ENCODE measurements at places on chromosomes 11 and 22.

DNA sequence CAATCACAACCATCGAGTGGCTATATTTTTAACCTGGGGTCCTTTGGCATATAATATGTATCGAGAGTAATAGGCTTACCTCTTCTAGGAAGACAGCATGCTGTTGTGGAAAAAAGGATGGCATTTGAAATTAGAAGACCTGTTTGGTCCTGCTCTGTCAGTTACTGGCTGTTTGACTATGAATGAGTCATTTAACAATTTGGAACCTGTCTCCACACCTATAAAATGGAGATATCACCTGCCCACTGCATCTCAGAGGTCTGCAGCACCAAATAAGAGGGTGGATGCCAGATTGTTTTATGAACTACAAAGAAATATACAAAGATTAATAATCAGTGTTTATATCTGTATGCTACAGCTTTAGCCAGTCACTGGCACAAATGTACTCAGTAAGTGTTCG, 60.8 kb downstream of the SLC25A17 start:
- DNase-seq: no peak

DNA sequence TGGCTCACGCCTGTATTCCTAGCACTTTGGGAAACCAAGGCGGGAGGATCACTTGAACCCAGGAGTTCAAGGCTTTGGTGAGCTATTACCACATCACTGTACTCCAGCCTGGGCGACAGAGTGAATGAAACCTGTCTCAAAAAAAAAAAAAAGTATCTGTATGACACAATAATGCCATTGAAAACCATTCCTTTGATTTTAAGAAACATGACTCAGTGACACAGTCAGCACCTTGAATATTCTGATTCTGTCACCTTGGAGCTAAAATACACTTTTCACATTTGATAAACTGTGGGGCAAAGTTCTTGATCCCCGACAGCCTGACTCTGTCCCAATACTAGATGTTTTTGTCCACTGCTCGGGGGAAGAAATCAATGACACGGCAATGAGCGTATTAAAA, 16.7 kb upstream of the ELFN2 start:
- DNase-seq: no peak

- no peak for DNase-seq
Measured at GRCh38 chr11:9774591-9775397, 110.9 kb downstream of the SWAP70 start.

GRCh38 chr11:41836431-41836830, 377.0 kb upstream of the LRRC4C start:
- DNase-seq: no peak

DNA sequence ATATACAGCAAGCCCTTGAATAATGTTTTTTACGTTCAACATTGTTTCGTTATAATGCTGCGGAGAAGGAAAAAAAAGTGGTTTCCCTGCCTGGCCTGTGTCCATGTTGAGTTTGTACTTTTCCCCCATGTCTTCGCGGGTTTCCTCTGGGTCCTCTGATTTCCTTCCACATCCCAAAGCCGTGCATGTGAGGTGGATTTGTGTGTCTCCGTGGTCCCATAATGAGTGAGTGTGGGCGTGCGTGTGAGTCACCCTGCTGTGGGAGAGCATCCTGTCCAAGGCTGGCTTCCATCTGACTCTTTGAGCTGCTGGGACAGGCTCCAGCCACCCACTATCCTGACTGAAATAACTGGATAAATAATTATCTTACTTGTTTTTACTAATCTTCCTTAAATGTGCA, 29.6 kb upstream of the SNX19 start:
- no peak for DNase-seq

- no peak for DNase-seq
Measured at GRCh38 chr11:61357233-61357893, 4.3 kb downstream of the CYB561A3 start.

GRCh38 chr11:74256378-74257133, 54.9 kb downstream of the P4HA3 start:
- no peak for DNase-seq

GRCh38 chr11:35380603-35381002, 38.8 kb downstream of the SLC1A2 start:
- DNase-seq: no peak

GRCh38 chr22:39179841-39180335, 27.4 kb upstream of the CBX7 start:
- DNase-seq: peak; percentile 11

DNA sequence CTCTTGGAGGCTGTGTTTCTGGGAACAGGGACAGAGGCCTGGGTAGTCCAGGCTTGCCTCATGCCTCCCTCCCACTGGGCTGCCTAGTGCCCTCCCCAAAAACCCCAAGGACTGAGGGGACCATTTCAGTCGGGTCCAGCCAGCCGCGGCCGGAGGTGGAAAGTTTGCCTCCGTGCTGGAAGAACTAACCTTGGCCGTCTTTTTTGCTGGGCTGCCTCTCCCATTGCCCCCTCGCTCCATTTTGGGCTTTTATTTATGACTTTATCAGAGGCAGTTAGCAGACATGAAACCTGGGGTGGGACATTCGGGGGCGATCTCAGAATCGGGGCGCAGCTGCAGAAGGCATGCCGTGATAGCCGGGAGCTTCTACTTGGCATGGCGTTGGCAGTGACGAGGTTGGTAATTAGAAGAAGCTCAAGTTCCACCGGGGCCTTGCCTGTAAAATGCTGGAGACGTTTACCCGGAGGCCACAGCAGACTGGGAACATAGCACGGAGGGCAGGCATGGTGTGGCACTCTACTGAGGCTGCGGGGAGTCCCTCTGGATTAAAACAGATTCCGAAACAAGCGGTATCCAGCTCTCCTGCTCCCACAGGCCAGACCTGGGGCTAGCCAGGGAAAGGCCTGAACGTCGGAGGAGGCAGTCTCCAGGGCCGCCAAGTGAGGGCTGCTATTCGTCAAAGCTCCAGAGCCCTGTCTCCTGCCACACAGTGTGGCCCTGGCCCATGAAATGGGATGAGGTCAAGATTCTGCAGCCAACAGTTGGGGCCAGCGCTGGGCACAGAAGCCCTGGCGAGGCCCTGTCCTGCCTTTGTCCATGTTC, 76.4 kb upstream of the PPARA start:
- no peak for DNase-seq

DNA sequence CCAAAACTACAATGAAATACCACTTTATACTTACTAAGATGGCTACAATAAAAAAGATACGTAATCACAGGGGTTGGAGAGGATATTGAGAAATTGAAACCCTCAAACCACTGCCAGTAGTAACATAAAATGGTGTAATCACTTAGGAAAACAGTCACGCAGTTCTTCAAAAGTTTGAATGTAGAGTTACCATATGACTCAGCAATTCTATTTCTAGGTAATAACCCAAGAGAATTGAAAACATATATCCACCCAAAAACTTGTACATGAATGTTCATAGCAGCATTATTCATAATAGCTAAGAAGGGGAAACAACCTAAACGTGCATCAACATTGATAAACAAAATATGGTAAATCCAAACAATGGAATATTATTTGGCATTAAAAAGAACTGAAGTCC, 24.4 kb upstream of the PSMA1 start:
- no peak for DNase-seq

DNA sequence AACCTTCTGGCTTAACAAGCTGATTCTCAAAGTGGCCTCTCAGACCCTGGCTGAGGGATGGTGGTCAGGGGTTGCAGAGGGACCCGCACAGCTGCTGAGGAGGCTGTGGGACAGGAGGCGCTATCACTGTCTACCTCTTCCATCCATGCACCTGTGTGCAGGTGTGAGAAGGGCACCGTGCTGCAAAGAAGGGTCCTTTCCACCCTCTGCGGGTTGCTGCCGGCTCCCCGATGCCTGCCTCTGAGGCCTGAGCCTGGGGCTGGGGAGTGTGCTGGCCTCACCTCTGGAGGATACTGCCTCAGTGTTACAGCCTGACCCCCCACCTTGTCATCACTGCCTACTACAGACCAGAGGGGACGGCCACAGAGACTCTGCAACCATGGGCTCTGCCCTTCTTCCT, 66.1 kb upstream of the B3GAT1 start:
- DNase-seq: no peak

- no peak for DNase-seq
Measured at GRCh38 chr11:122938557-122938956, 43.1 kb downstream of the BSX start.

DNA sequence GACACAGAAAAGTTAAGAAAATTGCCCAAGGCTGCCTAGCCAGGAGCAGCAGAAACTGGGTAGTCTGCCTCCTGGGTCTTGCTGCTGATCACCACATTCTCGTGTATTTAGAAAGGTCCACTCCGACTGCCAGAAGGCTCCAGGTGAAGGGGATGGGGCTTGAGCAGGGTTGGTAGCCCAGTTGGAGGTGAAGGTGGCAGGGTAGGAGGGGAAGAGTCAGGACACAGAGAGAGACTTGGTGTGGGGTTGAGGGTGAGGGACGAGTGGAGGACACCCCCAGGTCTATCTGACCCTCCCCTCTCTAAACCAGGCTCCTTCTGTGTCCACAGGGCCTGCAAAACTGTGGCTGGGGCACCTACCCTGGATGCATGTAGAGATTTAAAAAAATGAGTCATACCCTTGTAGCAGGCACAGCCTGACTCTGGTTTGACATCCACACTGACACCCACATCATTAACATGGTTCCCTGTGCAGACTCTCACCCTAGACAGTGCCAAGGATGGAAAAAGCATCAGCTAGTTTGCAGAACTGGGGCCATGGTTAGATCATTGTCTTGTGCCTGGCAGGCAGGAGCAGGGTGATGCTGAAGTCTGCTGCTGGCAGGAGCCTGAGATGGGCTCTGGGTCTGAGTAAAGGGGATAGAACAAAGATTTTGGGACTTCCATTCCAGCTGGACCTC, 273.2 kb downstream of the TENM4 start:
- DNase-seq: no peak

GRCh38 chr11:114134870-114135269, 75.4 kb downstream of the ZBTB16 start:
- DNase-seq: no peak

- DNase-seq: peak; percentile 82
Measured at GRCh38 chr11:6419009-6419631, at the start of gene APBB1. TSS of gene APBB1 (minus strand) at chr11:6419094. CDS start at chr11:6411347, 7,747 bp downstream.

GRCh38 chr11:1546536-1547466, 25.3 kb downstream of the DUSP8 start:
- peak; percentile 47 for DNase-seq

- no peak for DNase-seq
Measured at GRCh38 chr11:35143297-35144135, 4.5 kb downstream of the CD44 start.

DNA sequence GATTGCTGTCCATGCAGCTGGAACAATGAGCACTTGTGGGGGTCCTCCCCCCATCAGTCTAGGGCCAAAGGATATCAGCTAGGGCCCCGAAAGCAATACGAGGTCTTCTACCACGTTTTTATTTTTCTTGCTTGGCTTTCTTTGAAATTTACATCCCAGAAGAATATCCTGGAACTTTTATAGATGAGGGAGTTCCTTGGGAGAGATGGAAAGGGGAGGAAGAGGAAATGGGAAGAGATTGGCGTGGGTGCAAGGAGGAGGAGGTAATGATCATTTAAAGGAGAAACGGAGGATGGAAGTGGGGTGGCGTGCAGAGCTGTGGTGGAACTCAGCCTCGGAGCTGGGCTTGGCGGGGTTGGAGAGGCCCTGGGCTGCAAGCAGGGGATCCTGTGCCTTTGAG, 90.3 kb downstream of the SNX19 start:
- DNase-seq: no peak

GRCh38 chr22:46373921-46374662, 38.6 kb downstream of the TRMU start:
- no peak for DNase-seq

GRCh38 chr11:11440144-11440543, 87.1 kb upstream of the CSNK2A3 start:
- DNase-seq: no peak

DNA sequence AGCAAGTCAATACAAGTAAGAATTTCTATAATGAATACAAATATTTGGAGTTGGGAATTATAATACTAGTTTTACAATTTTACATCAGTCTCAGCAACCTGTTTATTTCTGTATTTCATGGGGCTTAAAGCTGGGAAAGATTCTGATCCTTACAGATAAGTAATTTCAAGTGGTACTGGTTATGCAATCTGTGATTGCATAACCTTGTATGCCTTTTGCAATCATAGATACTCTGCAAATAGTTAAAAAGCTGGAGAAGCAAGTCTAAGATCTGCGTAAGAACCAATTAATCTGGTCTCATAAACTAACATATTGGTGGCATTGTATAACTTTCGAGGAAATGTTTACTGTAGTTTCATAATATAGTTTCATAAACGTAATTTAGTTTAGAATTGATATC, 198.3 kb upstream of the PGR start:
- DNase-seq: no peak

DNA sequence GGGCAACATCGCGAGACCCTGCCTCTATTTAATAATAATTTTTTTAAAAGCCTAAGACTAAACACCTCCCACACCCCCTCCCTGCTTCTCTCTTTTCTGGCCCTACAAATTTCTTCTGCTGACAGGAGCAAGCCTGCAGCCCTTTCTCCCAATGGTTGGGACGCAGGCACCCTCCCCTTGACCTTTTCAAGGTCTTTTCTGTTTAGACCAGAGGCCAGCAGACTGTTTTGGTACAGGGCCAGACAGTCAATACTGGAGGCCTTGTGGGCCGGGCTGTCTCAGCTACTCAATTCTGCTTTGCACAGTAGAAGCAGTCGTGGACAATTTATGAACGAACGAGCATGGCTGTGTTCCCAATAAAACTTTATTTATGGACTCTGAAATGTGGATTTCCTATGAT, 92.3 kb downstream of the SCN3B start:
- no peak for DNase-seq

GRCh38 chr22:43424666-43425630, 13.1 kb downstream of the MPPED1 start:
- DNase-seq: no peak

DNA sequence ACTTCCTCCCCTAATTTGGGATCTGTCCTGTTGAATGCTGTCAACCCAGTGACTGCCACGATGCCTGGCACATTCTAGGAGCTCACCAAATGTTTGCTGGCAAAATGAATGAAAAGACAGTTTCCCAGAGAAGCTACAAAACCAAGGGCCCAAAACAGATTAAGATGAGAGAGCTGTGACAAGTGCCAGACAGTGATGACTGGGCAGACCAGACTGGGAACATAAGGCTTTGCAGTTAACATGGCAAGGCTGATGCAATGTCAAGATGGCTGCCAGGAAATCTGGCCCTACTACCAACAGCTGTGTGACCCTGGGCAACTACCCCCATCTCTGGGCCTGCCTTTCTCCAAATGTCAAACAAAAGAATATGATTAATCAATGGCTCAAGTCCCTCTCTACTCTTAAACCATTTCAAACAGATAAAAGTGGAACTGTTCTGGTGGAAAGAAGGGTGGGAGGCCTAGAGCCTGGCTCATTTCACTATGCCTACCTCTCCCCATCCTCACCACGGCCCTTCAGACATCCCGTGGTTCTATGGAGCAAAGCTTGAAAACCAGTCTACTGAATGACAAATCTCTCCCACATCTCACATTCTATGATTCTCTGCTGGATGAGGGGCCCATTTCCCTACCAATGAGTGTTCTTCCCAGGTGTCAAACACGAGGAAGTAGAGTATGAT, 12.8 kb downstream of the AP1B1 start:
- no peak for DNase-seq

DNA sequence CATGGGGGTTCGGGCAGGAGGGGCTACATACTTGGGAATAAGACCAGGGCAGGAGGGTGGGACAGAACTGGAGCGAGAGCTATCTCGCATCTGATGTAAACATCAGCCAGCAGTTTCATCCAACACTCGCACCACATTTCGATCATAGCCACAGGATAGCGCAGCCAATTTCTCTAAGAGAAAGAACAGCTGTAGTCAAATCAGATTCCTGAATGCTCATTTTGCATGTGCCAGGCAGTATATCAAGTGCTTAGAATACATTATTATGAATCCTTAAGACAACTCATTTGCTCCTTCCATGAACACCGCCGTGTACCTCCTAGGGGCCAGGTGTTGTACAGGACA, 14.5 kb downstream of the DGCR2 start:
- DNase-seq: no peak

Measured in activated CD4-positive, CD25-positive, alpha-beta regulatory T cell treated with anti-CD3 and anti-CD28 coated beads, Interleukin-2, amount 50 U/mL, for 72 hours (primary cell).